ENCODE measurements at places on chromosomes 11 and 22.

DNA sequence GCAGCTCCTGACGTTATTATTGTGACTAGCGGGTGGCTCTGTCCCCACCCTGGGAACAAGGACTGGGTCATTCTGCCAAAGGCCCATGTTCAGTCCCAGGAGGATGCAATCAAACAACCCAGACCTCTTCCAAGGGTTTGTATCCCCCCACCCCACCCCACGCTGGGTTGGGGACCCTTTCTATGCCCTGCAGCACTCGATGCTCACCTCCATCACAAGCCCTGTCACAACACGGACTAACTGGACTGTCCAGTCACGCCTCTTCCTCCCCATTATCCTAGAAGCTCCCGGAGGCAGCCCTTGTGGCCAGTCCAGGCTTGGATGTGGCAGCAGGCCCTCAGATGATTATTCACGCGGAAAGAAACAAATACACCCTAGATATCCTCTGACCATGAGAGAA lies 3.7 kb downstream of the SHANK2 start:
- DNase-seq: no peak

- no peak for DNase-seq
Observed at GRCh38 chr11:57885298-57886050, 123.9 kb downstream of the CTNND1 start.

DNA sequence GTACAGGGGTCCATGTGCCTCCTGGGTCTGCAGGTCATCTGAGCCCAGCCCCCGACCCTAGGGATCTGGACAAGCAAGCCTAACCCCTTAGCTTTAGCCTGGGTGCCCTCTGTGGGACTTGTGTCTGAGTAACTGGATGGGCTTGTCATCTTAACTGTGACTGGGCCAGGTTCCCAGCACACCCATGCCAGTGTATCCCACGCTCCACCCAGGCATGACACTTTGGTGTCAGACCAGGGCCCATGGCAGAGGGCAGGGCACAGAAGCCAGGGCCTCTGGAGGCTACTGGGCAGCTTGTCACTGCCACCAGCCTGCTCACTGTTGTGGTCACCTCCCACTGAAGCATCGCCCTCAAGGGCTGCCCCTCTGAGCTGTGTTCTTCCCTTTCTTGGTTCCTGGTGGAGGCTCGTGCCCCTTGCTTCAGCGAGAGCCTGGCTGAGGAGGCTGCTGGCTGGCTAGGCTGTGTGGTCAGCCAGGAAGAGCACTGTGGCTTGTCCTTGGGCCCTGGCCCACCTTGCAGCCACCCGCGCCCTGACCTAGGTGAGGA lies 80.8 kb downstream of the ST3GAL4 start:
- DNase-seq: no peak

GRCh38 chr22:20441631-20442484 lies 4.2 kb upstream of the SCARF2 start:
- DNase-seq: no peak

DNA sequence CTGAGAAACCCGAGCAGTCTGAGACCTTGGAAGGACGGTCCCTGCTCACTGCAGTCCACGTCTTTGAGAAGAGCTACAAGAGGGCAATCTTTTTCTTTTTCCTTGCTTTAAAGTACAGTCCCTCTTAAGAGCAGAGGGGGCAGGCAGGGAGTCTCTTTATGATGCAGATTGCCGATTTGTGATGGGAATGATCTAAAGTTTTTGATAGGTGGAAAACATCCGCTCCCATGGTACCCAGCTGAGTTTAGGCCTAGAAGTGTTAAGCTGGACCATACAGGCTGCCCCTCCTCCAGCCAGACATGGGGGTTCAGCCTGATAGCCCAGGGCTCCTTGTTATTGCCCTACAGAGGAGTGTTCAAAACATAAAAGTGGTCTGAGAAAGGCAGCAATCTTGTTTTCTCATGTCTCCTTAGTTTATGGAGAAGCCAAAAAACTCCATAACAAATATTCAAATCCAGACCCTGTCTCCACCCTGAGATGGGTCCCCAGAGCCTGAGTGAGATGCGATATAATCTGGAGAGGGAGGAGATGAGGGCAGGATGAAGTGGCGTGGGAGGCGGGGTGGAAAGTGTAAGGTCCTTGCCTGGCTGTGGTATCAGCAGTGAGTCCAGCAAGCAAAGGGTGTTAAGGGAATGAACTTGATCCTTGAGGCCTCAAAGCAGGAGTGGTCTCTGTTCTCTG lies 135.1 kb downstream of the FDX1 start:
- no peak for DNase-seq

Measured in H1 (cell line).